GM10248 (cell line): ENCODE measurements at places on chromosomes 13 and 19.

GRCh38 chr13:37198629-37199028 lies 93.2 kb upstream of the CSNK1A1L start:
- no peak for DNase-seq

GRCh38 chr13:100608906-100609305 lies 20.3 kb upstream of the GGACT start:
- peak; percentile 81 for DNase-seq

DNA sequence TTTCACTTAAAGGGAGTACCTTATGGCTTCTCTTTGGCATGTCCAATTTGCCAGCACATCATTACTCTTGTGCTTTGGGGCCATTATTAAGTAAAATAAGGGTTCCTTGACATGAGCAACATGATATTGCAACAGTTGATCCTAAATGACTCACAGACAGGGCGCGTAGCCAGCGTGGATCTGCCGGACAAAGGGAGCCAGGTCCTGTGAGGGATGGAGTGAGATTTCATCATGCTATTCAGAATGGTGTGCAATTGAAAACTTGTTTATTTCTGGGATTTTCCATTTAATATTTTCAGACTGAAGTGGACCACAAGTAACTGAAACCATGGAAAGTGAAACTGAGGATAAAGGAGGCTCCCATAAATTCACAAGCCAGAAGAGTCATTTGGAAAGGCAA lies 48.6 kb upstream of the WASF3 start:
- DNase-seq: no peak

DNA sequence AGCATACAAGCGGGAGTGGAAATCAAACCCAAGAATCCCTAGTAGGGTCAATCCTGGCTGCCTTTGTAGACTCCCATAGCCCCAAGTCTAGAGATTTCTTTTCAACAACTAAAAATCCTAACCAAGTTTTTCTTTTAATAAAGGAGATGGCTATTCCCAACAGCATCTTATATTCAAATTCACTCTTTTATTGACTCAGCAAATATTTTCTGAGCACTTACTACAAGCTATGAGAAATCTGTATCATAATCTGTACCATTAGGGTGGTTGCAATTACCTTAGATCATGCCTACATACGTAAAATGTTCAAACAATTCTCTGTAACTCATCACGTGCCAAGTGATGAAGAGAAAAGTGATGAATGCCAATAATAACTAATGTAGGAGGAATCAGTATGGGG lies 54.5 kb downstream of the LNX2 start:
- DNase-seq: no peak

- DNase-seq: no peak
Measured at GRCh38 chr13:40235160-40235796, 431.2 kb downstream of the FOXO1 start.

DNA sequence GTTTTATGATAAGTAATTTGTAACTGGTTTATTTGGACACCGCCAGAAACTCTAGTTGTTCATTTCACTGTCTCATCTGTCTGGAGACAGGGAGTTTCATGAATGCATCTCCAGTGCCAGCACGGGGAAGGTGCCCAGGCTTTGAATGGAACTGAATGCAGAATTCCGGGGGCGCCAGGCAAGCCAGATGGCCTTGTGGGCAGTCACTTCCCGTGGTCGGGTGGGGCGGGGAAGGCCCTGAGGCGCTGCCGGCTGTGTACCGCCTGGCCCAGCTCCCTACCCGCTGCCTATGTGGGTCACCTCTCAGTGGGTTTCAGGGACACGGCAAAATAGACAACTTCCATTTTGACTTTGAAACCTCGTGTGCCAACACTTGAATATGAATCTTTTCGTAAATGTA lies 28.8 kb upstream of the MCF2L start:
- no peak for DNase-seq

GRCh38 chr13:87666831-87667230 lies 4.3 kb upstream of the SLITRK5 start:
- no peak for DNase-seq

GRCh38 chr19:1488282-1488601 lies 1.9 kb downstream of the PCSK4 start:
- no peak for DNase-seq

DNA sequence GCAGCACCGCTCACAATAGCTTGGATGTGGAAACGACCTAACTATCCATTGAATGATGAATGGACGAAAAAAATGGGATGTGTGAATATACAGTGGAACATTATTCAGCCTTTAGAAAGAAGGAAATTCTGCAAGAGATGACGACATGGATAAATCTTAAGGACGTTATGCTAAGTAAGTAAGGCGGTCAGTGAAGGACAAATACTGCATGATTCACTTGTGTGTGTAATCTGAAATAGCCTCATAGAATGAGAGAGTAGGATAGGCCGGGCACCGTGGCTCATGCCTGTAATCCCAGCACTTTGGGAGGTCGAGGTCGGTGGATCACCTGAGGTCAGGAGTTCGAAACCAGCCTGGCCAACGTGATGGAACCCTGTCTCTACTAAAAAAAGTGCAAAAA lies 25.4 kb upstream of the ZNF766 start:
- DNase-seq: no peak

GRCh38 chr19:41785653-41786052 lies 10.7 kb upstream of the CEACAM3 start:
- DNase-seq: peak; percentile 83

DNA sequence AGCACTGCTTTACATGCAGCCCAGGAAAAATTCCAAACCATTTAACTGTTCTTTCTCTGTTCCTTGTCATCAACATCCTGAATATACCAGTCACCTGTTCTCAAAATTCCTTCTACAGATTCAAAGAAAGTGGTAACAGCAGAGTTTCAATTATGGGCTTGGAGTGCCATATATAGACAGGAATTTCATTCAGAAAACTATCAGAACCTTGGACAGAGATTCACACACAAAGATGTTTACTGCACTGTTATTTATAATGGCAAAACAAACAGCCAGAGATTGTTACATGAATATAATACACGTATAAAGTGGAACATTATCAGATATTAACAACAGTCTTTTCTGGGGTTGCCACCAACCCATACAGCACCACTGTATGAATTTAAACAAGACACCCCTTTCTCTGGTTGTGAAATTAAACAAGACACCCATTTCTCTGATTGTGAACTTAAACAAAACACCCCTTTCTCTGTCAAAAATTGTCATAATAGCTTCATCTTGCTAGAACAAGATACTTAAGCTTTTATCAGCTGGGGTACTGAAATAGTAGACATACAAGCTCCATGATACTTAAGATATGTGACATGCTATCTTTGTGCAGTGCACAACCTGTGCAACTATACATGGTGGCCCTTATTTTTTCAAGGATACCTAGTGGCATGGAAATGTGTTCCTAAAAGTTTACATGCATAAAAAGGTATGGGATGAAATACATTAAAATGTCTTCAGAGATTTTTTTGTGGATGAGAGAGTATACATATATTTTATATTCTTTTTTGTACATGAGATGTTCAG lies 12.6 kb downstream of the CACNA1A start:
- DNase-seq: no peak

- no peak for DNase-seq
Measured at GRCh38 chr19:11964496-11964857, 363 bp upstream of the ZNF763 start.

DNA sequence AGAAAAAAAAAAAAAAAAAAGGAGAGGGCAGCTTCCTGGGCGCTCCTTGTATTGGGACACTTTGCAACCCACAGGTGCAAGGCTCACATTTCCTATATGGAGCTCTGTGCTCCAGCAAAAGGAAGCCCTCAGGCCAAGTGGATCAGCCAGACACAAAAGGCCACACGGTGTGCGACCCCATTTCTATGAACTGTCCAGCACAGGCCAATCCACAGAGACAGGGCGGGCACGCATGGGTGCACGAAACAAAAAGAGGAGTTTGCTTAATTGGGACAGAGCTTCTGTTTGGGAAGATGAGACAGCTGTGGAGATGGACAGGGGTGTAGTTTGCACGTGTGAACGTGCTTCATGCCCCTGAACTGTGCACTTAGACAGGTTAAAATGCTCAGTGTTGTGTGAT lies 31.6 kb upstream of the MATK start:
- no peak for DNase-seq

DNA sequence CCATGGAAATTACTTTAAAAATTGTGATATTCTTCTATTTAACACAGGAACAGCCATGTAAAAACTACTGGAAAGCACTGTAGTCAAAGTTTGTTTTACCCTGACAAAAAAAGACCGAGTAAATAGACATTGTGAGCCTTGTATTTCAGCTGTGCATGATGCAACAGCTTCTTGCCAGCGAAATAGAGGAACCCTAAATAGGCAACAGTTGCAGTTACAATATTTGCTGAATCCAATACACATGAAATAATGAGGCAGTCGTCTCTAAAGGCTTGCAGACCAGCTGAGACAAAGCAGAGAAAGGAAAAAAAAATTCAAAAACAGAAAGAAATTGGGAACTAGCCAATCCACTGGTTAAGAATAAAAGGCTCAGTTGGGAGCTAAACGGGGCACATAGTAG lies 1001.1 kb downstream of the OLFM4 start:
- DNase-seq: no peak

GRCh38 chr19:48051335-48052033 lies 7.6 kb upstream of the CABP5 start:
- no peak for DNase-seq

GRCh38 chr13:100600461-100600860 lies 11.9 kb upstream of the GGACT start:
- DNase-seq: no peak

DNA sequence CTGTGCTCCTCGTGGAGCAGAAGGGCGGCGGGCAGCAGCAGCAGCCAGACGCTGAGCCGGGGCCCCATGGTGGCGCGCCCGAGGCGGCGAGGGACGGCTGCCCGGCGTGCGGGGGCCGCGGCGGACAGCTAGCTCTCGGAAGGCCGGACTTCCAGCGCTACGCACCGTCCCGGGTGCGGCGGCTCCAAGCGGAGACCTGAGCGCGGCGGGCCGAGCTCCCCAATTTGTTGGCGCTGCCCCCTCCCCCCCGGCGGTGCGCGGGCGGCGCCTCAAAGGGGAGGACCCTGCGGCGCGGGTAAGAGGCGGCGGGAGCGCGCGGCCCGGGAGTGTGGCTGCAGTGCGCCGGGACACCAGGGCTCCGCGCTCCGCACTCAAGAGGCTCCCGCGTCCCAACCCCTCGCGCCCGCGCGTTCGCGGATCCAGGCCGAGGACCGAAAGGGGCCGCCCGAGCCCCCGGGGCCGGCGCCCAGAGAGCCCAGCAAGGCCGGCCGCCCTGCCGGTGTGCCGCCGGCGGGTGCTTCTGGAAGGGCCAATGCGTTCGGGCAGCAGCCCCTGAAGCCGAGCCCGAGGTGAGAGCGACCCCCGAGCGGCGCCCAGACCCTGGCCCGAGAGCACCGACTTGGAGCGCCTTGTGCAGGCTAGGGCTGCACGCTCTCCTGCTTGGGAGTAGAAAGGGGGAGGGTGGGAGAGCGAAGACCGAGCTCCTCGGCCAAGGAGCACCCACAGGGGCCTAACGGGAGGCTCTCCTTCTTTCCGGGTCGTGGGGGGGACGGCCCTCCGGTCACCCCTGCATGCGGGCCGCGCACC lies at the start of the genes COL4A1 and COL4A2:
Gene COL4A1 (minus strand): TSS at position 198 of the 807 bp plus-strand sequence. CDS start 130 bp downstream, at position 68.
Gene COL4A2 (plus strand): TSS at position 325 of the 807 bp plus-strand sequence. CDS start 620 bp downstream, outside the sequence.
- DNase-seq: no peak

- no peak for DNase-seq
Measured at GRCh38 chr13:96540670-96541069, 450.8 kb downstream of the HS6ST3 start.

GRCh38 chr13:74287724-74288169 lies 153.5 kb upstream of the KLF12 start:
- peak; percentile 30 for DNase-seq

GRCh38 chr13:110661256-110661655 lies 44.7 kb downstream of the CARS2 start:
- DNase-seq: no peak

- DNase-seq: no peak
Measured at GRCh38 chr19:40588926-40589569, 12.1 kb upstream of the LTBP4 start.

GRCh38 chr19:51595190-51596175 lies 24.4 kb downstream of the ZNF175 start:
- DNase-seq: no peak

DNA sequence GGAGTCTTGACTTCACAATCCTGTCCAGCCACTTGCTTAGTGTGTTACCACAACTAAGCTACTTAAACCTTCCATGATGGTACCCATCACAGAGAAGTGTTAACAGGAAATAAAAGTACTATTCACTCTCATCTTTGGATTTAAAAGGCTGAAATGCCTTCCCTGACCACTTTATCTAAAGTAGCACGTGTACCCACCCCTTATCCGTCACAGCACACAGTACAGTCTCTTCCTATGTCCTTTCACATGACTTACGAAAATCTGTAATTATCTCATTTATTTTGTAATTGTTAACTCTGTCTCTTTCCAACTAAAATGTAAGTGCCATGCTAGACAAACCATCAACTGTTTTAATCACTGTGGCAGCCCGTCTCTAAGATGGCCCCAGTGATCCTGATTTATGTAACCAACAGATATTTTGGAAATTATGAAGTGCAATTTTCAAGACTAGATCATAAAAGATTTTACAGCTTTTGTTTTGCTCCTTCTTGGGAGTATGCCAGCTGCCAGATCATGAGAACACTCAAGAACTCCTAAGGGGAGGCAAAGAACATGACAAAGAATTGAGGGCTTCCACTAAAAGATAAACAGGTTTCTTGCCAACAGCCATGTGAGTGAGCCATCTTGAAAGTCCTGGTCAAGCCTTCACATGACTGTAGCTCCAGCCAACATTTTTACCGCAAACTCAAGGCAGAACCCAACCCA lies 44.9 kb downstream of the DIAPH3 start:
- no peak for DNase-seq

GRCh38 chr13:37539976-37540605 lies 58.5 kb downstream of the POSTN start:
- DNase-seq: no peak

- no peak for DNase-seq
Measured at GRCh38 chr13:90055760-90056159, 1291.7 kb upstream of the MIR17HG start.

DNA sequence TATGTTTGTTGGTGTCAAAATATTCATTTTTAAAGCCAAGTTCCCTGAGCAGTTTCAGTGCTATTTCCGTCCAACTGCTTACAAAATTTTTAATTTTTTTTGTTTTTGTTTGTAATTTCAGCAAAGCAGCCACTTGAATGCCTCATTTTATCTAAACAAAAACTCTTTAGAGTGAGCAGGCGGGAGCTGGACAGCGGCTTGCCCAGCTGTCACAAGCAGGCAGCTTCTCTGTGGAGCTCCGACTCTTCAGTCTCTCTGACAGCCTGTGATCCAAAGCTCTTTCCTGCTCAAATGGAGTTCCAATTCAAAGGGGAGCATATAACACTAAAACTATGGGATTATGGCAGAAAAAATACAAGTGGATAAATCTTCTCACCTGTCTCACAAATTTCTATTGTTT lies 618.3 kb upstream of the PCDH20 start:
- DNase-seq: no peak

DNA sequence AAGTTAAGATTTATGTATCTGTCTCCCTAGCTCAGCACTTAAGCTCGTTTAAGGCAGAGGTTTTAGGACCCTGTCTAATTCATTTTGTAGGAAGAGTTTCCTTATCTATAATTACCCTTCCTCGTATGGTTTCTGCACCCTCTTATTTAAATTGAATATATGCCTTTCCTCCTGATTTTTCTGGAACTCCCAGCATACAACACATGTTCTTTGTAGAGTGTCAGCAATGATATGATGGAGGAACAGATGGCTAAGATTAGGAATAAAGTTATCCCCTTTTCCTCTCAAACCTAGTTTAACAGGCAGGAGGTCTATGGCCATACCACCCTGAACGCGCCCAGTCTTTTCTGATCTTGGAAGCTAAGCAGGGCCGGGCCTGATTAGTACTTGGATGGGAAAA lies 359.5 kb downstream of the PCDH17 start:
- DNase-seq: no peak
